ENCODE measurements at places on chromosomes 3 and 15.

- H3K36me3 ChIP-seq, result no peaks in the 10 kb centered on the region
- H3K4me1 ChIP-seq, result peaks cover 18% of the 10 kb centered on the region
- DNase-seq, result peak; percentile 81
- peak within 1 kb of the TSS; percentile 43 for H3K4me3 ChIP-seq
- peaks cover 33% of the 10 kb centered on the region for H3K27me3 ChIP-seq
Observed at GRCh38 chr3:190321789-190322603, at the start of gene CLDN1. Gene CLDN1 (minus strand): TSS chr3:190322446. CDS start chr3:190322206, 240 bp downstream.

DNA sequence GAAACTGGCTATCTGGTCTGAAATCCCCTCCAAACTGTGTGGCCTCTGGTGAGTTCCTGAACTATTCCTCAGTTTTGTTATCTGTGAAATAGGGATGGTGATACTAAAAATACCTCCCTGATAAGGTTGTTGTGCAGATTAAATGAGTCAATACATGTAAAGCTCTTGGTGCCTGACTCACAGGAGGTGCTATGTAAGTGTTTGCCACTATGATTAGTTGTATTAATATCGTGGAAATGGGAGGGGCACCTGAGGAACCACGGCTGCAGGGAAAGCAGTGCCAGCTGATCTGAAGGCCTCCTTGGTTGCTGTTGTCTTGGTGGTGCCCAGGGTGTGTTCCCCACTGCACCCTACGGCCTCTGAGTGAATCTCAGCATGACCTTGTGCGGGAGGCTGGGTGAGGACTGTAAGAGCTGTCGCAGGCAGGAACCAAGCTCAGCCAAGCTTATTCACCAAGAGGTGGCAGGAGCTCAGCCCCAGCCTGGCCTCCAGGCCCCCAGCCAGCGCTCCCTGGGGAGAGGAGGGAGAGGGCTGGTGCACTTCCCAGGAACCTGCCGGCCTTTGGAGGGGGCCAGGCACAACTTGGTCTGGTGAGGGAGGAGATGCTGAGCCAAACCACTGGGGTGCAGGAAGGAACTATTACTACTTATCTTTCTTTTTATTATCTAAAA is 44.8 kb upstream of the CCDC174 start:
- peaks cover 35% of the 10 kb centered on the region for H3K27me3 ChIP-seq
- H3K4me3 ChIP-seq, result no peak overlapping the region
- peaks cover 13% of the 10 kb centered on the region for H3K4me1 ChIP-seq
- no peak for DNase-seq

DNA sequence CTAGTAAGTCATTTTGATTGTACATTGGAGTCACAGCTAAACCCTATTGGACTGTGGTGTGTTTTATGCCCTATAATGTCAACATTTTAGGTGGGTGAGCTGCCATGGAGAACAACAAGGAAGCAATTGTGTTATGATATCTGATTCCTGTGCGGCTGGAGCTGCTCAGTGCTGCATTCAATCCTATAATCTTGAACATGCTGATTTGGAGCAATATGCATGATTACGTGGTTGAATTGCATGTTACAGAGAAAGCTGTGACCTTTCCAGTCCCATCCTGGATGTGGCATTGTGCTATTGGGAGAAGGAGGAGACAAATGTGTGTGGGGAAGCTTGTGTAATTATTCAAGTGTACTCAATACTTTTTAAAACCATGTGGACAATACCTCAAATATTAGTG is 20.1 kb upstream of the C3orf49 start:
- H3K4me1 ChIP-seq, result no peaks in the 10 kb centered on the region
- DNase-seq, result no peak
- H3K27me3 ChIP-seq, result no peaks in the 10 kb centered on the region
- H3K27ac ChIP-seq, result no peak overlapping the region

DNA sequence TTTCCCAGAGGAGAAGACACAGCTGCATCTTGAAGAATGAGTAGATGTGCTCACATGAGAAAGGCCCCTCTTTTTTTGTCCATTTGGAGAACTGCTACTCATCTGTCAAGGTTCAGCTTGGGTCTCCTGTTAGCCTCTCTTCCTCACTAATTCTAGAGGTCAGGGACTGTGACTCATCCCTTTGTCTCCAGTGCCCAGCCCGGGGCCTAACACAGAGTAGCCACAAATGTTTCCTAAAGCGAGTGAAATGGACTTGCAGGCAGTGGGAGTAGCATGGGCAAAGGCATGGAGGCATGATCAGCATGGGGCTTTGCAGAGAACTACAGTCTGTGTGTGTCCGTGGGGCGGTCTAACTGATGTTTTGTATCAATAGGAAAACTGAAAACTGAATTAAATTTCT is 33.9 kb upstream of the MRPS22 start:
- no peak overlapping the region for H3K27ac ChIP-seq
- no peak for DNase-seq
- no peaks in the 10 kb centered on the region for H3K36me3 ChIP-seq
- H3K4me3 ChIP-seq, result no peak overlapping the region

DNA sequence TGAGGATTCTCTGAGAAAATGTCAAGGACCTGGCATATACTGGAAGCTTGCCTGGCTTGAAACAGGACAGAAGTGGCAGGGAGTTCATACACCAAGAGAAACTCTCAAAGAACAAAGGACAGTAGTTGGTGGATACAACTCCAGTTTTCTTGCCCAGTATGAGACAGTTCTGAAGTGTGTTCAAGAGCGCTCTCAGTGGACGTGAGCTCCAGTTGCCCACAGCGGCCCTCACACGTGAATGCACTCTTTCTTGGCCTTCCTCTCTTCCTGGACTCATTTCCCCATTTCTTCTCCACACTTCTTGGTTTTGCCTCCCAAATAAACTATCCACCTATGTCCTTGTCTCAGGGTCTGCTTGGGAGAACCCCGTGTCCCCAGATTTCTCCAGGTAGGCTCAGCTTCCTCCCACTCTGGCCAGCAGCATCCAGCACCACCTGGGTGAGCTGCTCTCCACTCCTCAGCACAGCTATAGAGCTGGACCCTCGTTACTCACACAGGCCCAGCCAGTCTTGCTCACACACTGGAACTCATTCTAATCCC is 54.5 kb downstream of the DCLK3 start:
- H3K27ac ChIP-seq, result no peak overlapping the region
- H3K4me3 ChIP-seq, result no peak overlapping the region
- H3K36me3 ChIP-seq, result no peaks in the 10 kb centered on the region
- no peaks in the 10 kb centered on the region for H3K4me1 ChIP-seq

DNA sequence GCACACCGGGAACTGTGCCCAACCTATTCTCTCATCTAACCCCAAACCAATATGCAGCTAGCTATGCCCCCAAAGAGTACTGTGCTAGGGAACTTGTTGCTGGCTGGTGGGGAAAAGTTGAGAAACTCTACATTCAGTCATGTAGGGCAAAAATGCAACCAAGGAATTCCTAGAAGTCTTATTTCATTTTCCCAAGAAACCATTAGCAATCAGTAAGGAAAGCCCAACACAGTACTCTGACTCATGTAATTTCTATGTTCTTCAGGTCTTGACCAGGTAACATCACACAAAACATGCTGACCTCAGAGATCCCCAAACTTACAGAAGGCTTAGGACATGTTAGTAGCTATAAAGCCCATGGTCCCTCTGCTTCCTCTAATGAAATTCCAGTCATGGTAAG is 52.1 kb downstream of the TASOR start:
- H3K4me3 ChIP-seq, result no peak overlapping the region
- H3K27me3 ChIP-seq, result no peaks in the 10 kb centered on the region
- no peak overlapping the region for H3K27ac ChIP-seq

- H3K4me3 ChIP-seq, result no peak overlapping the region
- peaks cover 12% of the 10 kb centered on the region for H3K4me1 ChIP-seq
- no peaks in the 10 kb centered on the region for H3K36me3 ChIP-seq
- DNase-seq, result no peak
Observed at GRCh38 chr3:150469031-150469930, 61.2 kb downstream of the TSC22D2 start.

GRCh38 chr3:196524527-196524926 is 9.4 kb upstream of the SMCO1 start:
- no peaks in the 10 kb centered on the region for H3K4me1 ChIP-seq
- no peaks in the 10 kb centered on the region for H3K36me3 ChIP-seq
- H3K4me3 ChIP-seq, result no peak overlapping the region
- no peak overlapping the region for H3K27ac ChIP-seq

GRCh38 chr3:195715134-195715533 is 5.6 kb upstream of the MUC20 start:
- no peak overlapping the region for H3K4me3 ChIP-seq
- peaks cover 34% of the 10 kb centered on the region for H3K36me3 ChIP-seq
- H3K4me1 ChIP-seq, result no peaks in the 10 kb centered on the region
- no peak overlapping the region for H3K27ac ChIP-seq
- DNase-seq, result no peak
- H3K27me3 ChIP-seq, result no peaks in the 10 kb centered on the region

GRCh38 chr15:45476410-45476809 is 46.1 kb downstream of the SLC30A4 start:
- peaks cover 20% of the 10 kb centered on the region for H3K27me3 ChIP-seq
- H3K27ac ChIP-seq, result no peak overlapping the region
- H3K4me1 ChIP-seq, result no peaks in the 10 kb centered on the region

GRCh38 chr3:48776854-48777253 is 59.8 kb upstream of the IP6K2 start:
- DNase-seq, result no peak
- no peak overlapping the region for H3K27ac ChIP-seq
- H3K27me3 ChIP-seq, result no peaks in the 10 kb centered on the region
- no peak overlapping the region for H3K4me3 ChIP-seq

- no peak for DNase-seq
- no peaks in the 10 kb centered on the region for H3K36me3 ChIP-seq
- H3K27me3 ChIP-seq, result no peaks in the 10 kb centered on the region
- no peaks in the 10 kb centered on the region for H3K4me1 ChIP-seq
- no peak overlapping the region for H3K27ac ChIP-seq
Observed at GRCh38 chr15:75809986-75810750, 33.1 kb upstream of the UBE2Q2 start.

GRCh38 chr3:124599147-124599765 is 131.0 kb upstream of the UMPS start:
- H3K4me1 ChIP-seq, result peaks cover 79% of the 10 kb centered on the region
- peak overlapping the region; percentile 76 for H3K27ac ChIP-seq
- H3K4me3 ChIP-seq, result no peak overlapping the region

DNA sequence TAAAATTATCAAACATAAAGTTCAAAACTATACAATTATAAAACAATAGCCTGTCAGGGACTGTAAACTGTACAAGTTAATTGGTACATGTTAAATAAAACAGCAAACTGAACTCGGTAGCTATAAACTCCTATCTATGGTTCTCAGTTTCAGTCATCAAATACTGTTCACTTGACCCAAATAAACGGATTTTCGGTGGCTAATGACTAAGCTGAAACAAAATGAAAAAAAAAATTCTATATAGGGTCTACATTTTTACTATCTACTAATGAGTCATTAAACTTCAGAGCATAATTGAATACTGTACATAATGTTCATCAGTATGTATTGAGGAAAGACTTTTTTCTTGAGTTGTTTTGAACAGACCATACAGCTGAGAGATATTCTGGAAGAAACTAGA is 6.6 kb downstream of the PROK2 start:
- no peak overlapping the region for H3K27ac ChIP-seq
- H3K36me3 ChIP-seq, result no peaks in the 10 kb centered on the region
- no peak overlapping the region for H3K4me3 ChIP-seq
- no peaks in the 10 kb centered on the region for H3K4me1 ChIP-seq

DNA sequence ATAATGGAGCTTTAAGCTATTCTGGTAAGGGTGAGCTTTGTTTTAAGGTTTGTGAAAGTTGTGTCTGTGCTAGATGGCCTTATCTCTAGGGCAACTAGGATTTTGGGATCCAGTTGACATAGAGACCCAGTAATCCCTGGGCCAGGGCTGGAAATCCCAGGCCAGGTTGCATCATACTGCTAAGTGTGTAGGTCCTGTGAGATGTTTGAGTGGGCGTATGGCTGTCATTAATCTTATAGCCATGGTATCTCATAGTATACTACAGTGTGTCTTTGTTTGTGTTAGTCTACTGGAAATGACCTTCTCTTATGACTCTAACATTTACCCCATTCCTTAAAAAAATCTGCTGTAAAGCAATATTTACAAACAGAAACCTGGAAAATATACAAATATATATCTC is 151.4 kb downstream of the CACNA2D3 start:
- no peaks in the 10 kb centered on the region for H3K27me3 ChIP-seq
- no peak overlapping the region for H3K4me3 ChIP-seq
- DNase-seq, result no peak
- H3K27ac ChIP-seq, result no peak overlapping the region
- H3K4me1 ChIP-seq, result no peaks in the 10 kb centered on the region

DNA sequence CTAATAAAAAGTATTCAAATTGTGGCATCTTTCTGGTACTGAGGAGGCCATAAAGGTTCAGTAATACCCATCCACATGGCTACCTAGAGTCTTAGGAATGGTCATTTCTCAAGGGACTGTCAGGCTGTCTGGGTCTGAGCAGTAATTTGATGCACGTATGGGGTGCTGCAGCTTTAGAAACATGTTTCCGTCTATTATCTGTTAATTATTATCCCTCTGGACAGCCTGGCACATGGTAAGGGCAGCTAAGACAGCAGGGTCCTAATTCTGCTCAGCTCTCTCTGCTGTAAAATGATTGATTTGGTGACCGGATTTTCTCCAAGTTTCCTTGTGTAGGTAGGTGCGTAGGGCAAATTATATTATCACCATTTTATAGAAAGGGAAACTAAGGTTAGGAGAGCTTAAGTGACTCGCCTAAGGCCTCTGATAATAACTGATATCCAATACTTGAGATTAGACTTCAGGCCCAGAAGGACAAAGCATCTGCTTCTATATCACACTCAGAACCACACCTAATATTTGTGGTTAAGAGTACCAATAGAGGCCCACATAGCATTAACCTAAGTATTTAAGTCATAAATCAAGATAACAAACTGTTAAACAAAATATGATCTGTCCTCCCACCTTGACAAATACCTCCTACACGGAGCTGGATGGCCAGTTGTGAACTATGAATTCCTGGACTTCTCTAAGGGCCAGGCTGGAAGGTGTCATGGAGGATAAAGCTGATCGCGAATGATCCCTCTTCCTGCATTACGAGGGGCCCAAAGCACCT is 2.9 kb upstream of the RAP2B start:
- no peak for DNase-seq
- no peak overlapping the region for H3K4me3 ChIP-seq
- no peak overlapping the region for H3K27ac ChIP-seq
- peaks cover 14% of the 10 kb centered on the region for H3K4me1 ChIP-seq
- H3K27me3 ChIP-seq, result no peaks in the 10 kb centered on the region
- no peaks in the 10 kb centered on the region for H3K36me3 ChIP-seq

DNA sequence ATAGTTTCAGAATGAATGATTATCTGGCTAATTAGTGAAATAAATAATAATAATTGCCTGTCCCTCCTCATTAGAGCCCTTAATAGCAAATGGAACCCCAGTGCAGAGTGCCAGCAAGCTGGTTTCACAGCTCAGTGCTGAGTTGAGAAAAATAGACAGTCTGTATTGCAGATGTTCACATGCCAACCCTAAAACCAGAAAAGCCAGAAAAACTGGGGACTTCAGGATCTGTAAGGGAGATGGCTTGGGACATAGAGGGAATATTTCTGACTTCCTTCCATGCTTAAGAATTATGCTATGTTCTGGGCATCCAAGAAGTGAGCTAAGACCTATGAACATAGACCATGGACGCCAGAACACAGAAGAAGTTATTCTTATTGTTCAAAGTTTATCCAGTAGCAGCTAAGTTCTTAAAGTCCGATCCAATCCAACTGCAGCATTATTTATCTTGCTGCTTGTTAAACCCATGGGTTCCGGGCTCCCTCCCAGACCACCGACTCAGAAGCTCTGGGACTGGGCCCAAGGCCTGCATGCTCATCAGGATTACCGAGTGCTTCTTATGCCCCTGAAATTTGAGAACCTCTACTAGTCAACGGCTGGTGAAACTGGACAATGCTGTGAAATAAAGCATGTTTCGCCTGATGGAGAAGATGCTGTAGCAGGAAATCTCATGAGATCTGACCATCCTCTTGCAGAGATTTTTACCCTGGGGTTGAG is 158.3 kb downstream of the FOXB1 start:
- H3K27ac ChIP-seq, result no peak overlapping the region
- DNase-seq, result no peak
- no peaks in the 10 kb centered on the region for H3K36me3 ChIP-seq
- no peaks in the 10 kb centered on the region for H3K4me1 ChIP-seq
- no peaks in the 10 kb centered on the region for H3K27me3 ChIP-seq

All from heart right ventricle (tissue), 16 donors.